ENCODE measurements at places on chromosomes 16 and 17.

DNA sequence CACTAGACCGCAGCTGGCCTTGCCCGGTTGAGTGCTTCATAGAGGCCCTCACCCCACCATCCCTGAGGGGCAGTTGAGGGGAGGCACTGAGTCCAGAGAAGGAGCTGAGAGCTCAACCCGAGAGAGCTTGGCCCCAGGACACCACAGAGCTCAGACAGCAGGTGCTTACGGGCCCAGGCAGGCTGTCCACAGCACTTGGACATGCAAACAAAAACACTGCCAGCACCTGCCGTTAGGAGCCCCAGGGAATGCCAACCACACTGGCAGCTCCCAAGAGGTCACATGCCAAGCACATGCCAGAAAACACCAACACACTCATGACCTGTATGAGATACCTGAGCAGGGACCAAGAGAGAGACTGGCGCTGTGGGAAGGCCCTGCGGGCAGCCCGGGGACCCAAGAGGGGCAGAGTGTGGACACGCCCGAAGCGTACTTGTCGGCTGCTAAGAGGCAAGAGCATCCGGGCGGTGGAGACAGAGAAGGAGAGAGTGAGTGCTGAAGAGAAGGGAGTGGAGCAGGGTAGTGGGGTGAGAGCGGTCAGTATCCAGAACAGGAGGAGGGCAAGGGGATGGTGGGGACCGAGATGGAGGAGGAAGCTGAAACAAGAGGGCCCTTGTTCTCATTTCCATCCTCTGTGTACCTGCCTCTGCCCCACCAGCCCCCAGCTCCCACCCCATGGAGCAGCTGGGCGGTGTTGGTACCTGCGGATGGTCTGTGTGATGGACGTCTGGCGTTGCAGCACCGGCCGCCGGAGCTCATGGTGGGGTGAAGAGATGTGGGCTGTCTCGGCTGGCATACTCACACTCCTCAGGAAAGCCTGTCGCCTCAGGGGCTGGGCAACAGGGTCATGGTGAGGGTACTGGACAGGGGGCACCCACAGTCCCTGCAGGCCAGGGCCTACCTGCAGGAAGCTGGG lies 8.2 kb downstream of the RHBDF1 start:
- DNase-seq: no peak

- no peak for DNase-seq
These were observed 2.2 kb upstream of the TOX3 start for GRCh38 chr16:52549011-52549692.

DNA sequence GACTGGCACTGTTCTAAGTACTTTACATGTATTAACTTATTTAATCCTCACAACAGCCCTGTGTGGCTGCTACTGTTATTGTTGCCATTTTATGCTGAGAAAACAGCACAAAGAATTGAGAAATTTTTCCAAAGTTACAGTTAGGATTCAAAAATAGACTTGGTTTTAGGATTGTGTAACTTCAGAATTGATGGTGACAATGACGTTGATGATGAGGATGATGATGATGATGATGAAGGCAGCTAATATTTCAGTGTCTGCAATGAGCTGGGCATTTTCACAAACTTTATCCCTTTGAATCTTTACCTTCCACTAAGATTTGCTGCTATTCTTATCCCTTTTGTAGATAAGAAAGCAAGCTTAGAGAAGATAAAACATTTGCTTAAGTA lies 22.1 kb downstream of the PRKCB start:
- DNase-seq: no peak

- DNase-seq: no peak
These were observed 50.4 kb downstream of the TIMM22 start for GRCh38 chr17:1047177-1047878.

- no peak for DNase-seq
These were observed 5.0 kb upstream of the SERPINF2 start for GRCh38 chr17:1737531-1738291.

GRCh38 chr17:51907041-51907440 lies 251.5 kb downstream of the CA10 start:
- no peak for DNase-seq

DNA sequence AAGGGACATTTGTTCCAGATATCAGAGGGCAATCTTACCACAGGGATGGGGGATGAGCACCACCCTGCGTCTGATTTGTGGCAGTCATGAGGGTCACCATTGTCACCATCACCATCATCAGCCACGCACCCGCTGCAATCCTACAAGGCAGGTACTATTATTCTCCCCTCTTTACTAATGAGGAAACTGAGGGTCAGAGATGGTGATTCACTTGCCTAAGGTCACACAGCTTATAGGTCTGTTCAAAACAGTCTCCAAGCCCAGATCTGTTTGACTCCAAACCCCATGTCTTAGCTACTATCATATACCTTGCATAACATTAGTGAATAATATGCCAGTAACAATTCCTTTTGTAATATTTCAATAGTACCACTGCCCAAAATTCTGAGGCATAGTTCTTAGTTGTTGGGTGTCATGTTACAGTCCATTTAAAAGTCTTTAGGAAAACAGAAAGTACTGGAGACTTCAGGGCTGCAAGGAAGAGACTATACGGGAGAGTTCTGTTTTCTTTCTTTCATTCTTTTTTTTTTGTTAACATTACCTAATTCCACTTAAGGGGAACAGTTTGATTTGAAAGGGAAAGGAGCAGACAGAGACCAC lies 166.4 kb downstream of the C16orf95 start:
- DNase-seq: no peak

- DNase-seq: no peak
These were observed 29.7 kb upstream of the RMI2 start for GRCh38 chr16:11315510-11315909.
